PC-3 (cell line): ENCODE measurements at places on chromosomes 5 and 9.

- no peak for DNase-seq
Observed at GRCh38 chr5:168859471-168859870, 280.3 kb upstream of the PANK3 start.

DNA sequence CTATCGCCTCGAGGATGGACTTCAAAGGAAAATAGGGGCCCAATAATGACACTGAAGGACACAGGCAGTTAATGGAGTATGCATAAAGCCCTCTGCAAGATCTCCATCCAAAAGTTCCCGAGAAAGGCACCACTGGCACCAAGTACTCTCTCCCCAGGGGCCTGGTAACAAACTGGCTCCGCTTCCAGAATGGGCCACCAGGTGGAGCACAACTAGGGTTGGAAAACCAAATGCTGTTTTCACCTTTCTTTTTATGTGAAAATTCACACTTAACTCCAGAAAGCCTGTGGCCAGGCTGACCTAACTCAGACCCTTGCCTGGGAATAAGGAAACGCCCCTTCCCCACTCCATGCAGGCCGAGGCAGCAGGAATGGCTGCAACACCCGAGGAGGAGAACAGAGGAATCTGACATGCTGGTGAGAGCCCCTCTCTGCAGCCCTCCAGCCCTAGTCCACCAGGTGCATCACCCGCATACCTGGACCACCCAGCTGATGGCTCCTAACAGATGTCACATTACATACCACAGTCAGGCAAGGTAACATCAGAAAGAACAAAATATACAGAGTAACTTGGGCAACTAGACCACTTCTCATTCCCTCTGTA is 42.8 kb downstream of the CAMSAP1 start:
- DNase-seq: peak; percentile 60

- DNase-seq: peak; percentile 61
Observed at GRCh38 chr5:176959051-176959450, 47.5 kb downstream of the UIMC1 start.

DNA sequence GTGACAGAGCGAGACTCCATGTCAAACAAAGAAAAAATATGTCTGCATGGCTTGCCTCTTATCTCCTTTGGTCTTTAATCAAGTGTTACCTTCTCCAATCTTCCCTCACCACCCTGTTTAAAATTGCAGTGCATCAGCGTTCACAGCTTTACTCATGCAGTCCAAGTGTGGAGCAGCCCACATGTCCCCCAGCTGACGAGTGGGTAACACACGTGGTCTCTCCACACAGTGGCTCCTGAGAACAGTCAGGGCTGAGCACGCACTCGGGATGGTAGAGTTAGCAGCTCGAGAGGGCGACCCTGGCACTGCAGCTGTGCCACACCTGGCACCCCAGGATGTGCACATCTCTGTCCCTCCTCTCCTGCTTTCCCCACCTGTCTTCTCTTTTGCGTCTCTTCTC is 25.9 kb upstream of the CFAP157 start:
- no peak for DNase-seq

- no peak for DNase-seq
Observed at GRCh38 chr9:15248621-15249020, 58.4 kb downstream of the TTC39B start.

GRCh38 chr5:134555890-134556311 is 30.4 kb downstream of the JADE2 start:
- DNase-seq: peak; percentile 85

GRCh38 chr9:122122903-122123632 is 30.0 kb upstream of the TTLL11 start:
- DNase-seq: peak; percentile 72

DNA sequence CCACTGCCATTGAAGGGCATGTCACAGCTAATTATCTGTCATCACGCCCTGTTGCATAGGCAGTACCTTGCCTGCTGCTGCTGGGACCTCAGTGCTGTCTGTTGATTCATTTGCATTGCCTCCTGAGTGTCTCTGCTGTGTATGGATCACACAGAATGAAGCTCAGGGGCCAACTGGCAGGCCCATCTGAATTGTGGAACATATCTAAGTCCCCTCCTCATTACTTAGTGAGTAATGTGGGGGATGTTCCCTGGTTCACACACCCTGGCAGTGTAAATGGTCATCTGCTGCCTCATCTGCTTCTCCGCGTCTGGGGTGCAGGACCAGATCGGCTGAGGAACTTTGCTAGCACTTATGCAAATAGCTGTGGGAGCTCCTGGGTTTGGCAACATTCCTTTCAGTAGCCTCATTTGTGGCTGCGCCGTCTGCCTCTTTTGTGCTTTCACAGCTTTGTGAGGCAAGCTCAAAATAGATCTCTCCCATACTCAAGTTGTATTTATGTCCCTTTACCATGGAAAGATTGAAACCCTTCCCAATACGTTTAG is 25.4 kb downstream of the TYRP1 start:
- DNase-seq: peak; percentile 23
